ENCODE measurements at places on chromosomes 6 and 20. TPM values are rescaled to one million over a fixed set of nuclear protein-coding genes. Genes with fewer than 3 reads are reported as not detected.

Gene PLA2G7
- 0.26 TPM for total RNA-seq

Gene SAPCD1
- total RNA-seq, result not detected

Gene OXT
- not detected for total RNA-seq

- H3K36me3 ChIP-seq, result no peaks in the 10 kb centered on the region
- no peak for DNase-seq
- no peak overlapping the region for H3K27ac ChIP-seq
Measured at GRCh38 chr20:49751397-49751736, 37.7 kb upstream of the B4GALT5 start.

GRCh38 chr6:169495601-169496000 lies 206.2 kb downstream of the WDR27 start:
- DNase-seq, result no peak
- no peaks in the 10 kb centered on the region for H3K4me1 ChIP-seq
- H3K27ac ChIP-seq, result no peak overlapping the region
- H3K4me3 ChIP-seq, result no peak overlapping the region

DNA sequence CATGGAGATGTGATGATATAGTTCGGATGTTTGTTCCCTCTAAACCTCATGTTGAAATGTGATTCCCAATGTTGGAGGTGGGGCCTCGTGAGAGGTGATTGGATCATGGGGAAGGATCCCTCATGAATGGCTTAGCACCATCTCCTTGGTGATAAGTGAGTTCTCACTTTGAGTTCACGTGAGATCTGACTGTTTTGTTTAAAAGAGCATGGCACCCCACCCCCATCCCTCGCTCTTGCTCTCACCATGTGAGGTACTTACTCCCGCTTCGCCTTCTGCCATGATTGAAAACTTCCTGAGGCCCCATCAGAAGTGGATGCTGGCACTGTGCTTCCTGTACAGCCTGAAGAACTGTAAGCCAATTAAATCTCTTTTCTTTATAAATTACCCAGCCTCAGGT lies 10.9 kb downstream of the SLC32A1 start:
- no peak overlapping the region for H3K27ac ChIP-seq
- H3K4me1 ChIP-seq, result peaks cover 11% of the 10 kb centered on the region
- no peaks in the 10 kb centered on the region for H3K36me3 ChIP-seq
- no peak for DNase-seq
- no peak overlapping the region for H3K4me3 ChIP-seq
- peaks cover 16% of the 10 kb centered on the region for H3K27me3 ChIP-seq

- H3K27me3 ChIP-seq, result no peaks in the 10 kb centered on the region
- H3K4me1 ChIP-seq, result no peaks in the 10 kb centered on the region
- no peaks in the 10 kb centered on the region for H3K36me3 ChIP-seq
Measured at GRCh38 chr6:141463237-141463977, 669.3 kb upstream of the GJE1 start.

DNA sequence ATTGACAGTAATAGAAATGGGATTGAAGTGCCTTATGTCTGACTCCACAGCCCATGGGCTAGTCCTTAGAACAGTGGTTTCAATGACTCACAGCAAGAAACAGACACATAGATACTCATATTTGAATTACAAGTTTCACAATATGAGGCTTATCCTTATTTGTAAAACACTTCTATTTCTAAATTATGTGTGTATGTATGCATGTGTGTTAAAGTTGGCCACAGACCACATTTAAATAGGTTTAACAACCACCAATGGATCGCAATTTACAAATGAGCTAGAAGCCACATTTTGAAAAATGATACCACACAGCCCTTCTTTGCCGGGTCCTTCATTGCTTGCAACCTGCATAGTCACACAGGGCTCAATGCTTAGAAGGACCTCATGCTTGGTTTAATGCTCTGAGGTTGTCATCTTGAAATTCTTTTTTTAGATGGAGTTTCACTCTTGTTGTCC lies 157.8 kb upstream of the PREP start:
- no peaks in the 10 kb centered on the region for H3K4me1 ChIP-seq
- H3K4me3 ChIP-seq, result no peak overlapping the region
- no peak for DNase-seq
- no peaks in the 10 kb centered on the region for H3K36me3 ChIP-seq
- no peak overlapping the region for H3K27ac ChIP-seq
- no peaks in the 10 kb centered on the region for H3K27me3 ChIP-seq

GRCh38 chr6:583116-583515 lies 73.8 kb downstream of the HUS1B start:
- H3K27me3 ChIP-seq, result no peaks in the 10 kb centered on the region
- no peak overlapping the region for H3K4me3 ChIP-seq
- no peaks in the 10 kb centered on the region for H3K36me3 ChIP-seq
- H3K4me1 ChIP-seq, result no peaks in the 10 kb centered on the region
- H3K27ac ChIP-seq, result no peak overlapping the region
